ENCODE measurements at places on chromosomes 16 and 17.

- no peaks in the 10 kb centered on the region for H3K4me1 ChIP-seq
- H3K27me3 ChIP-seq, result no peaks in the 10 kb centered on the region
Observed at GRCh38 chr17:6671431-6671830, 19.9 kb downstream of the C17orf100 start.

DNA sequence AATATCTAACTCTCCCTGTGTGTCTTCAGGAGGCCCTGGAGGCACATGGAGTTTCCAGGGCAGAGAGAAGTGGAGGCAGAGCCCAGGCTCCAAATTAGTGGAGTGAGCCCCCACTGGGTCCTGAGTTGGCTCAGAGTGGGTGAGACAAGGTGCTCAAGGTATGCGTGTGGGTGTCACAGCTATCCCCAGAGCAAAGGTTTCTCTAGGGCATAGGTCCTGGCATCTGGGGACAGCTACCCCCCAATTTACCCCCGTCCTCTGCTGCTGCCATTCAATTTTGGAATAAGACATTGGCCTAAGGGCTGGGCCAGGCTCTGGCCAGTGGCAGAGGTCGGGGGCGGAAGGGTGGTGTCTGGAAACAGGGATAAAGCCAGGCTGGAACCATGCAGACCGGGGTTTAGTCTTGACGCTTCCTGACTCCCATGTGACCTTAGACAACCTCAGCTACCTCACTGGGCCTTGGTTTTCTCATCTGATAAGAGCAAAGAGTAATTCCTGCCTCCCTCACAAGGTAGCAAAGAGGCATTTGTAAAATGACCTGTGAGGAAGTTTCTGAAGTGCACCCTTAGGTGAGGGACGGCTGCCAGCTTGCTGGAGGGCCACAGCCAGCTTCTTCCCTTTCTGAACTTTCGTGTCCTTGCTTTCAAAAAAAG is 78.2 kb upstream of the TMEM97 start:
- no peak overlapping the region for H3K4me3 ChIP-seq
- no peaks in the 10 kb centered on the region for H3K4me1 ChIP-seq
- H3K27ac ChIP-seq, result no peak overlapping the region
- H3K36me3 ChIP-seq, result no peaks in the 10 kb centered on the region
- DNase-seq, result no peak
- H3K27me3 ChIP-seq, result no peaks in the 10 kb centered on the region

GRCh38 chr16:85991856-85992255 is 92.9 kb downstream of the IRF8 start:
- no peaks in the 10 kb centered on the region for H3K27me3 ChIP-seq
- no peaks in the 10 kb centered on the region for H3K36me3 ChIP-seq
- H3K27ac ChIP-seq, result no peak overlapping the region
- no peak overlapping the region for H3K4me3 ChIP-seq
- no peak for DNase-seq

- no peaks in the 10 kb centered on the region for H3K27me3 ChIP-seq
- H3K4me1 ChIP-seq, result peaks cover 30% of the 10 kb centered on the region
- H3K36me3 ChIP-seq, result peaks cover 24% of the 10 kb centered on the region
- no peak overlapping the region for H3K27ac ChIP-seq
Observed at GRCh38 chr17:61410141-61411010, 10.7 kb downstream of the TBX2 start.

GRCh38 chr17:8914554-8914953 is 47.1 kb upstream of the PIK3R6 start:
- peaks cover 27% of the 10 kb centered on the region for H3K4me1 ChIP-seq
- H3K4me3 ChIP-seq, result no peak overlapping the region
- no peaks in the 10 kb centered on the region for H3K27me3 ChIP-seq
- no peaks in the 10 kb centered on the region for H3K36me3 ChIP-seq
- DNase-seq, result no peak
- no peak overlapping the region for H3K27ac ChIP-seq

GRCh38 chr16:15897834-15898254 is 9.4 kb upstream of the CEP20 start:
- H3K27me3 ChIP-seq, result no peaks in the 10 kb centered on the region
- no peak for DNase-seq
- H3K36me3 ChIP-seq, result no peaks in the 10 kb centered on the region
- no peak overlapping the region for H3K4me3 ChIP-seq
- H3K4me1 ChIP-seq, result peaks cover 11% of the 10 kb centered on the region
- no peak overlapping the region for H3K27ac ChIP-seq

DNA sequence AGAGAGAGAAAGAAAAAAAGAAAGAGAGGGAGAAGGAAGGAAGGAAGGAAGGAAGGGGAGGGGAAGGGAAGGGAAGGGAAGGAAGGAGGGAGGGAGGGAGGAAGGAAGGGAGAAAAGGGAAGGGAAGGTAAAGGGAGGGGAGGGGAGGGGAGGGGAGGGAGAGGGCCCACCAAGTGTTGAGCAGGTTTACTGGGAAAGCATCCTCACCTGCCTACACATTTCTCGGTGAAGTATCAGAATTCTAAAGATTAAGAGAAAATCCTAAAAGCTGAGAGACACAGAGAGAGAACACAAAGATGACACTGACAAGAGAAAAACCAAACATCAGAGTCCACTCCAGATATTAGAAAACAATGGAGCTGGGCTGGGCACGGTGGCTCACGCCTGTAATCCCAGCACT is 12.3 kb upstream of the CMTM3 start:
- H3K36me3 ChIP-seq, result no peaks in the 10 kb centered on the region
- no peak overlapping the region for H3K4me3 ChIP-seq
- no peak overlapping the region for H3K27ac ChIP-seq
- no peak for DNase-seq

GRCh38 chr16:1244881-1245280 is 4.4 kb downstream of the TPSAB1 start:
- H3K27ac ChIP-seq, result no peak overlapping the region
- no peaks in the 10 kb centered on the region for H3K4me1 ChIP-seq
- no peak for DNase-seq
- no peaks in the 10 kb centered on the region for H3K36me3 ChIP-seq

Measured in SJSA1 (cell line).